ENCODE measurements at places on chromosomes 16 and 17. TPM values are rescaled to one million over a fixed set of nuclear protein-coding genes. Genes with fewer than 3 reads are reported as not detected.

The PIK3R6 gene
- total RNA-seq, result 2.1 TPM

The GLP2R gene
- total RNA-seq, result 0.18 TPM

The CACNG5 gene
- not detected for total RNA-seq

The FBXO39 gene
- total RNA-seq, result 0.98 TPM

The GAA gene
- total RNA-seq, result 60.7 TPM

- DNase-seq, result peak; percentile 94
Observed at GRCh38 chr16:85306071-85306792, 194.0 kb upstream of the CIBAR2 start.

- DNase-seq, result no peak
Observed at GRCh38 chr16:2194852-2195321, 1.5 kb downstream of the CASKIN1 start.
